Right hindlimb (tissue), 1 donor: ENCODE measurements at places on chromosomes 3 and 15.

GRCh38 chr3:57283334-57283733 is 9.2 kb downstream of the ASB14 start:
- DNase-seq, result no peak

- no peak for DNase-seq
These were observed 463.9 kb downstream of the MFSD1 start for GRCh38 chr3:159265705-159266104.

DNA sequence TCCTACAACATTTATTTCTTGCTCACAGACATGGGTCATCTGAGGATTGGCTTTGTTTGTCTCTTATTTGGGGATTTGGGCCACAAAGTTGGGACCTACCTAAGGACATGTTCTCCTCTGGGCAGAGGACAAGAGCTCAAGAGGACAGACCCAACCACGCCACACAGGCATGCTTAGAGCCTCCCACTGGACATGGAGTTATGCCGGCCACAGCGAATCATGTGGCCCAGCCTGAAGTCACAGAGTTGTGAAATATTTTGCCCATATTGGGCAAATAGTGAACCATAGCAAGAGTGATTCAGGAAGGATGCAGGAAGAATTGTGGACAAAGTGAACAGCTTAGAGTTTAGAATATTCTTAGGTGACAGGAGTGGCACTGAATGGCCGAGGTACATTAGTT is 9.9 kb downstream of the TRAK1 start:
- DNase-seq, result no peak

- DNase-seq, result no peak
These were observed 273.6 kb downstream of the MECOM start for GRCh38 chr3:169389925-169390253.

GRCh38 chr15:51561271-51561670 is 61.3 kb downstream of the DMXL2 start:
- no peak for DNase-seq

- no peak for DNase-seq
These were observed 31.3 kb downstream of the MGA start for GRCh38 chr15:41691471-41691870.

- no peak for DNase-seq
These were observed 19.5 kb upstream of the CLDN18 start for GRCh38 chr3:137990427-137990826.

GRCh38 chr3:42096796-42097565 is 5.8 kb downstream of the TRAK1 start:
- no peak for DNase-seq

GRCh38 chr3:47910777-47911440 is 105.3 kb downstream of the MAP4 start:
- no peak for DNase-seq

GRCh38 chr3:58285334-58285733 is 20.7 kb upstream of the RPP14 start:
- DNase-seq, result no peak

DNA sequence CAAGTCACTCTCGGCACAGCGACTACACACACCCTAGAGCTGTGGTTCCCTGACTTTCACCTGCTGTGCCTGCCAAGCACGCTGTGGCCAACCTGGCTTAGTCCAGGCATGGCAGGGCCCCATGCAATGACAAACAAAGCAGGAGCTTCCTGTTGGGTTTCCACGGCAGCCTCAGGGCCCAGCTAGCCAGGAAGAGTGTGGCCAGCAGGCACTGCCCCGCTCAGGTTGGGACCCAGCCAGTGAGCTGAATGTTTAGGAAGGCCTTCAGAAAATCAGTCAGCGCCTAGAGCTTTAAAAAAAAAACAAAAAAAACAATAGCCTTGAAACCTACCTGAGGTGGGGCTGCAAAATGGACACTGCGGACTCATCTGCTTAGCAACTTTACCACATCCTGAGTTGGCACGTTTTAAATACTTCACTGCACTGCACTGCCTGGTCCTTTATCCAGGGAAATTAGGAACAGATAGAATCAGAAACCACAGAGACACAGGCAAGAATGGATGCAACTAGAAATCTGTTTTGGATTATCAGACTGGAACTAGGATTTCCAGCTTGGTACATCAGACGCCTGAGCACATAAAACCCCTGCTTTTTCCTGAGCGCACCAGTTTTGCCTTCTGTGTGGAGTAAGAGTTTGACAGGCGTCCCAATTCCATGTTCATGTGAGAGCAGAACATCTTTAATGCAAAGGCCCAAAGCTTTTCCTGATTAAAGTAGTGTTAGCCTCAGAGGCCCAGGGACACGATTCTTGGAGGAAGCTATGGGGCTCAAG is 36.2 kb upstream of the LDHAL6B start:
- peak; percentile 60 for DNase-seq

DNA sequence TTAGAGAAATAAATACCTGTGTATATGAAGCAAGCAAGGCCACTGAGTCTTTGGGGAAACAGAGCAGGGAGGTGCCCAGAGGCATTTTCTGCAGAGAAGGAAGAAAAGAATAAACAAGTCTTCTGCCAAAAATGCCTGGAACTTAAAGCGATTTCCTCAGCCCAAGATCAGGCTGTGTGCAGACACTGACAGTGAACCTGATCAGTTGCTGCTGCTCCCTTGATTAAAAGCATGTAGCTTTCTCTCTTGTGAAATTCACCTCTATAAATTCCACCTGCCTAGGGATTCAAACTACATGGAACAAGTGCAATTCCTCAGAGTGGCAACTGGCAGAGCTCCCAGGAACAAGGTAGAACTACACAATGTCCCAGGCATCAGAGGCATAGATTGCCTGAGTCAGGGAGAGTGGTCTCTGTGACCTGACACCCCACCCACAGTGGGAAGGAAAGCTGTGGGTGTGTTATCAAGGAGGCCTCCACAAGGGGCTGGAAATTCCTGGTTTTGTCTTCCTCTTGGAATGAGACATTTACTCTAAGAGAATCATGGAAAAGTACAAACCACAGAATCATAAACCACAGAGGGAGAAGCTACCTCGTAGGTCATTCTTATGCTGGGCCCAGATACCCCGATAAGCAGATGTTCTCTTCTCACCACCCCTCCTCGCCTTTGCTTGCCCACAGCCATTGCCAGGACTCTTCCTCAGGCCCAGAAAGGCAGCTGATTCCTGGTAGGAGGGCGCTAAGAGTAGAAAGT is 1.8 kb upstream of the ZBTB38 start:
- no peak for DNase-seq

DNA sequence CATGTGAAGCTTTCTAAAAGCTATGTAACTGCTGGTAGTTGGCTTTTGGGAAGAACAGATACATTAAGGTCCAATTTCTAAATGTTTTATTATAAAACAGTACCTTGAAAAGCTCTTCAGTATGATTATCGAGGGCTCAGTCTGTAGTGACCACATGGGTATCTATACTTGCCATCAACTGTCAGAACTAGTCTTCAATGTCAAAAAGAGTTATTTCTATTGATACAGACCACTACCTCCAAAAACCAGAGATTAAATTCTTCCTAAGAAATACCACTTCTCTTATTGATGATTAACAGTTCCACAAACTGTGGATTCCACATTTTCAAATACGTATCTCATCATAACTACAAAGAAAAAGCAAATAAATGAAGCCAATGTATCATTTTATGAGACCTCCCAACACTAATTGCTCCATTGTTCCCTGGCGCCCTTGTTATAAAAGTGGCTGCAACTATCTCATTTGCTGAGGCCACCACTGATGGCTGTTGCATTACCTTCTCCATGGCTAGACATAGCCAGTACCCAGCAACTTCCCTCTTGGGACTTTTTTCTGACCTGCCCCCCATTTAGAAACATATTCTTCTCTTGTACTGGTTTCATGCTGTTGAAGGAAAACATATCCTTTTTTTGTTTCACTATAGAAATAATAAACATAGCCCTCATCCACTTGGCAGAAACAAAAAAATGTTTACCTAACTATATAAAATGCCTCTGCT is 33.9 kb upstream of the MBNL1 start:
- DNase-seq, result no peak

- no peak for DNase-seq
These were observed 31.9 kb downstream of the IGF2BP2 start for GRCh38 chr3:185792955-185793354.

- DNase-seq, result no peak
These were observed 187.1 kb downstream of the FMN1 start for GRCh38 chr15:33007303-33007855.

GRCh38 chr3:16484984-16485383 is 28.5 kb downstream of the RFTN1 start:
- DNase-seq, result no peak

DNA sequence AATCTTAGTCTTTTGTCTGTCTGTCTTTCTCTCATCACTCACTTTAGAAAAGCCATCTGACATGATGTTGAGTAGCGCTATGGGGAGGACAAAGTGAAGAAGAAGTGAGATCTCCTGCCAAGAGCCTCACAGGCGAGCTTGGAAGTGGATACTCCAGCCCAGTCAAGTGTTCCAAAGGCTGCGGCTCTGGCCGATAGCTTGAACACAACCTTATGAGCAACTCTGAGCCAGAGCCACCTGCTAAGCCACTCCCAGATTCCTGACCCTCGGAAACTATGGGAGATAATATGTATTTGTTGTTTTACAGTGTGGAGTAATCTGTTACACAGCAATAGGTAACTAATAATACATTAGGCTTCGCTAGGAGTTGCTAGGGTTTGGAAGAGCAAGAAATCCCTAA is 76.2 kb downstream of the MB21D2 start:
- DNase-seq, result no peak

- peak; percentile 68 for DNase-seq
These were observed 1.4 kb downstream of the MBNL1 start for GRCh38 chr3:152269831-152270734.

GRCh38 chr3:55765906-55766701 is 279.0 kb upstream of the WNT5A start:
- DNase-seq, result no peak

- DNase-seq, result peak; percentile 53
These were observed 7.3 kb downstream of the GRIP2 start for GRCh38 chr3:14532691-14533456.

GRCh38 chr15:61946778-61947177 is 113.5 kb downstream of the VPS13C start:
- DNase-seq, result no peak

GRCh38 chr3:133948996-133949395 is 53.3 kb upstream of the RAB6B start:
- DNase-seq, result peak; percentile 6

DNA sequence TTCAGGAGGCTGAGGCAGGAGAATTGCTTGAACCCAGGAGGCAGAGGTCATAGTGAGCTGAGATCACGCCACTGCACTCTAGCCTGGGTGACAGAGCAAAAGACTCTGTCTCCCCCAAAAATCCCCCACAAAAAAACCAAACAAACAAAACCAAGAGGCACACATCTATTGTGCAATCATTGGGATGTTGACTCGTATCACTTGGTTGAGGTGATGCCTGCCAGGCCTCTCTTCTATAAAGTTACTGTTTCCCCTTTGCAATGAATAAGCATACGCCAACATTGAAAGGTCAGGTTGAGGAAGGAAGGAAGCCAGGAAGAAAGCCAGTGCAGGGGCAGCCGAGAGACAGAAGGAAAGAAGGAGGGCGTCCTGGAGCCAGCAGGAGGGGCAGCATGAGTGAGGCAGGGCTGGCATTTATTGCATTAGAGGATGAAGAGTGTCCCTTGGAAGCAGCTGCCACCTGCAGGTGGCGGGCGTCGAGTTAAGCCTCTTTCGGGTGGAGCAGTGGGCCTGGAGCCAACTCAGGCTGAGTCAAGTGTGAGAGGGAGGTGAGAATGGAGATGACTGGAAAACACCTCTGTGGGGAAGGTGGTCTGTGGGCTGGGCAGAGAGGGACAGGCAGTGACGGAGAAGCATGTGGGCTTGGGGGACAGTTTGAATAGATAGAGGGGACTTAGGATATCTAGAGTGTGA is 8.3 kb upstream of the CSPG4 start:
- DNase-seq, result no peak

- DNase-seq, result no peak
These were observed 1.1 kb upstream of the SCAMP5 start for GRCh38 chr15:74994236-74994635.

- peak; percentile 75 for DNase-seq
These were observed 46.3 kb downstream of the FOXP1 start for GRCh38 chr3:71537211-71537611.

- DNase-seq, result no peak
These were observed 42.0 kb upstream of the MEIS2 start for GRCh38 chr15:37142371-37142770.

DNA sequence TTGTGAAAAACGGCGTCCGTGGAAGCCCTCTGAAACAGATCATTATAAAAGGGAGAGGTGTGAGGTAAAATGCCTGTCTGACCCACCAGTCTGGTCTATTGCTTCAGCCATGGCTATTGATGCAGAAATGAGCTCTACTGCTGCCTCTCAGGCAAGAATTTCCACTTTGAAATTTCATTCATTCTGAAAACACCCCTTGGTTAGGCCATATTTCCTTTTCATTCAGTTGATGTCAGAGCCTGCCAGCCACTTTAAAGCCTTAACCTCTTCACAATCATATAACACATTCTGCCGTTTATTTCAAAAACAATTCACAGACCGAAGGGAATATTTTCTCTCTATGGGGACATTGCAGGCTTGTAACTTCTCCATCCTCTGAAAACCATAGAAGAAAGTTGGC is 71.9 kb downstream of the FOXB1 start:
- no peak for DNase-seq

DNA sequence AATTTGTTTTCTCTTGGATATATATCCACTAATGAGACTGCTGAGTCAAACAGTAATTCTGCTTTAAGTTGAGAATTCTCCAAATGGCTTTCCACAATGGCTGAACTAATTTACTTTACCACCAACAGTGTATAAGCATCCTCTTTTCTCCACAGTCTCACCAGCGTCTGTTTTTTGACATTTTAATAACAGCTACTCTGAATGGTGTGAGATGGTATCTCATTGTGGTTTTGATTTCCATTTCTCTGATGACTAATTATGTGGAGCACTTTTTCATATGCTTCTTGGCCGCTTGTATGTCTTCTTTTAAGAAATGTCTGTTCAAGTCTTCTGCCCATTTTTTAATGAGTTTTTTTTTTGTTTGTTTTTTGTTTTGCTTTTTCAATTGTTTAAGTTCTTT is 206.2 kb downstream of the CTNNB1 start:
- DNase-seq, result no peak

- DNase-seq, result no peak
These were observed 79.9 kb upstream of the MITF start for GRCh38 chr3:69659180-69659910.

GRCh38 chr3:11624161-11624560 is 19.6 kb downstream of the VGLL4 start:
- DNase-seq, result no peak
